ENCODE measurements at places on chromosomes 1 and 21.

GRCh38 chr1:159991513-159991912 is 37.5 kb upstream of the SLAMF9 start:
- no peak for DNase-seq

DNA sequence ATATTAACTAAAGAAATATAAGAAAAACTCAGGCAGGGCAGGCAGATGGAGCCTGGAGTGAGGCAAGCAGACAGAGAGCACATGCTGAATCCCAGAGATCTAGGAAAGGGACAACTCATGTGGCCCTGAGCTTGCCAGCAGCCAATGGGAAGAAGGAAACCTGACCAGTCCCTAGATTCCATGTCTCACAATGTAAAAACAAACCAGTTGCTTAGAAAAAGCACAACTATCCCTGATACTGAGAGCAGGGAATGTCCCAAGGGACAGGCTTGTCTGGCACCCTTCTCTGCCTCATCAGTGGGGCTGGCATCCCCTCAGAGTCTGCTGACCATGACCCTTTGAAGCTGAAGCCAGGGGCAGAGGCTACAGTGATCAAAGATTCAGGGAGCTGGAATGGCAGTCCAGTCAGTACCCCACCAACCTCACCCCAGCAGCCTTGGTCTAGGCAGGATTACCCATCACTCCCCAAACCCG is 27.8 kb downstream of the HSPG2 start:
- no peak for DNase-seq

- no peak for DNase-seq
These were observed 22.2 kb upstream of the LRRC3 start for GRCh38 chr21:44432841-44433790.

- DNase-seq: no peak
These were observed 6.7 kb downstream of the INAVA start for GRCh38 chr1:200901350-200901749.

DNA sequence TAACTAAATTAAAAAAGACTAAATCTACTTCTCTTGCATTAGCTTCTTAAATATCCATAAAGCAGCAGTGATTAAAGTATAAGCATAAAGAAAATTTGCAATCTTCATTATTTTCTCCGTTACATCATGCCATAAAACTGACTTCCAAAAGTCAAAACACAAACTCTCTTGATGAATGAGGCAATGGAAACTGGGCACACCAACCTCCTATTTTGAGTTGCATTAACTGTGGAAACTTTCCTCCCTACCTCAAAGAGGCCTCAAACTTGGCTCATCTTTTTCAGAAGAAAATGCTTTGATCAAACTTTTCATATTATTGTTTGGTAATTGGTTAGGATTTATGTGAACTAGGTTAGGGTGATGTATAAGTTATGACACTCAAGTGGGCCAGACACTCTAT is 4.1 kb upstream of the BTG3 start:
- no peak for DNase-seq

DNA sequence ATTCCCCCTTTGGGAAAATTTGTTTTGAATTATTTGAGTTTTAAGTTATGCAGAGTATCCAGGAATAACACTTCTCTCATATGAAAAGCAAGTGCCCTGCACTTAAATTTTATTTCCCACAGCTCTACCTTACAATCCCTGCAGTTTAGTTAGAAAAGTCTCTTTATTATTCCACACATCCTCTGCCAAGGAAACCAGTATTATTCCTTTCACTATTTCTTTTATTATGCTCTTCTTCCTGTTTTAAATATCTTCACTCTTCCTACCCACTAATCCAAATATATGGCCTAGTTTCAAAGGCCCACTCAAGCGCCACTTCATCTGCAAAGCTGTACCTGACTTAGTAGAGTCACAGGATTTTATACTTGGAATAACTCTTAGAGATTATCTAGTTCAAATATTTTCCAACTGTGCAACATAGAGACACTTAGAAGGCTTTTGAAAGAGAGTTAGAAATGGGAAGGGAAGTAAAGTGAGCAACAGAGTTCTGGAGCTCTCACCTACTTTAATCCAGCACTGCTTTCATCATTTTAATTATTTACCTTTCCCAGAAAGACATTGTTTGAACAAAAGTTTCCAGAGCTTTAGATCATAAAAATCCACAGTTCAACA is 97.2 kb upstream of the LYPLAL1 start:
- DNase-seq: no peak

Data from stimulated activated CD4-positive, alpha-beta T cell treated with anti-CD3 and anti-CD28 coated beads, Interleukin-1b, Interleukin-23, amount 100 ng/mL, for 1 hour (primary cell).